Nephron progenitor cell (in vitro differentiated cells): ENCODE measurements at places on chromosomes 13 and 19.
A peak's percentile ranks its signal among the peaks of the same experiment; 100 is the strongest.

DNA sequence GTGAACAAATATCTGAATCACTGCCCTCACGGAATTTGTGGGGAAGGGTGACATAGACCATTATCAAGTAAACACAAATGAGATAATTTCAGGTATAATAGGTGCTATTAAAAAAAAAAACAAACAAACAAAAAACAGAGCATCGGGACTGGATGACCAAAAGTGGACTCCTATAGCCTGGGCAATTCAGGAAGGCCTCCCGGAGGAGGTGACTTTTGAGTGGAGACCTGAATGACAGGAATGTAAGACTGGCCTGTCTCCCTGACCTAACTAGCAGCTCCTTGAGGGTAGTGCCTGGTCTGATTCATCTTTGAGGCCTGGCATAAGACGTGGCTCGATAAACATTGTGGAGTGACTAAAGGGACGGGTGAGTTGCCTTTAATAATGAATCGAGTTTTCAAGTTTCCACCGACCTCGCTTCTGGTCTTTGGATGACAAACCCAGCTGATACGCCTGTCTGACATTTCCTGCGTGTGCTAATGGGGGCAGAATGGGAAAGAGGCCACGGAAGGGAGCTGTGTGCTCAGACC lies 6.8 kb downstream of the KLK10 start:
- DNase-seq = no peak

GRCh38 chr19:48618916-48619691 lies at the start of the genes RPL18 and SPHK2:
TSS of gene RPL18 (minus strand) at chr19:48619178. CDS start at chr19:48619143, 35 bp downstream.
TSS of gene SPHK2 (plus strand) at chr19:48619506. CDS start at chr19:48620515, 1,009 bp downstream.
- DNase-seq = peak; percentile 95

DNA sequence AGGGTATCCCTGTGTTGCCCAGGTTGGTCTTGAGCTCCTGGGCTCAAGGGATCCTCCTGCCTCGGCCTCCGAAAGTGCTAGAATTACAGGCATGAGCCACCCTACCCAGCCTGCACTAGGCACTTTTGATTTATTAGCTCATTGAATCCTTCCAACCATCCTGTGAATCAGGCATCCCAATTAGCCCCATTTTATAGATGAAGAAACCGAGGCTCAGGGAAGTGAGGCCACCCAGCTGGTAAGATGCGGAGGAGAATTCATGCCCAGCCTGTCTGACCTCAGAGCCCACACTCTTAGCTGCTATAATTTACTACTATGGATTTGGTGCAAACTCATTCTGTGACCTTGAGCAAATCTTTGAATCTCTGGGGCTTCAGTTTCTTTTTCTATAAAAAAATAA lies 17.8 kb upstream of the CACNG8 start:
- no peak for DNase-seq

DNA sequence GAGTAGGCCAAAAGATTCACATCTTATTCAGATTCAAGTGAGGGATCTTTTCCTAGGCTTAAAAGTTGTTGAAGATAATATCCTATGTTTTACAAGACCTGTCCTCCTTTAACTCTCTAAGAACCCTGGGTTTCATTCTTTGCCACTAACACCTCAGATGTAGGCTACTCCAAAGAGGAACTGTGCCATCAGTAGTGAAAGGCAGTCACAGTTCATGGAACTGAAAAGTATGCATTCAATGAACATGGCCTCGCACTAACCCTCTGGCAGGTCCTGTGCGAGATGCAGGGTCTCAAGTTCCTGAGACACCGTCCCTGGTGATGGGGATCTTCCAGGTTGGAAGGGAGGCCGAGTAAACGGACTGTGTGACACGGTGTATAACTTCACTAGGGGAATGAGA lies 4.3 kb downstream of the LGALS14 start:
- DNase-seq = no peak

DNA sequence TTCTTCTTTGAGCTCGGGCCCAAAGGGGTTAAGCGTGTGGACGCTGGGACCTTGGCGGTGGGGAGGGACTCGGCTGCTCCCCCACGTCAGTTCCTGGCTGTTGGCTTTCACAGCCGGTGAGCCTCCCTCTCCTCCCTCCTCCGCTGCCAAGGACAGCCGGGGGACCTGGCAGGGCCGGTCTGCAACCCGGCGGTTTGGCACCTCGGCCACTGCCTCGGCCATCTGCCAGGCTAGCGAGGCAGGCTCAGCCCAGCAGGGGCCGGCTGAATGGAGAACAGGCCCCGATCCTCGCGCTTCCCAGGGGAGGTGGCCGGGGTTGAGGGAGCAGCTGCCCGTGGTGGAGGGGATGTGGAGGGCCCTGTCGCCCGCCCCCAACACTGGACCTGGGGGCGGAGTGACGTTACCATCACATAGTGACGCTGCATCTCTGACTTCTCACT lies 5.0 kb downstream of the TLE5 start:
- DNase-seq = peak; percentile 54

DNA sequence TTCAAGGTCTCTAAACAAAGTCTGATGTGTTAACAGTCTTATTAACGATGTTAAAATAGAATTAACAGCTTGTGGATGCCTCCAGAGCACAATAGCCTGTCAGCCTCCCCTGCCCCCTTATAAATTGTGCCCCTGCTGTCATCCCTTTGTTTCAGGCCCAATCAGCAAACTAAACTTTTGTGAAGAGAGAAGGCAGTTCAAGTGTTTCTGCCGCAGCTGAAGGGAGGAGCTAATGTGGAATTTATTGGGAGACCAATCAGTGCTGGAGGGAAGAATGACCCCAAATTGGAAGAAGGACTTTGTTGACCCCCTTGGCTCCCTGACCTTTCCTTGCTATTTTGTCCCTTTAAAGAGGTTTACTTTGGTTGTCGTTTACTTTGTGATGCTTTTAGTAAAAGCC lies 160.5 kb downstream of the TM9SF2 start:
- peak; percentile 25 for DNase-seq

- DNase-seq = no peak
These were observed 58.6 kb upstream of the SPRY2 start for GRCh38 chr13:80399340-80400163.

GRCh38 chr13:102035969-102036368 lies 365.9 kb downstream of the FGF14 start:
- DNase-seq = no peak
